G401 (cell line): ENCODE measurements at places on chromosomes 5 and 9.

GRCh38 chr5:111930905-111931461 is 174.0 kb upstream of the NREP start:
- DNase-seq = no peak

- no peak for DNase-seq
Measured at GRCh38 chr5:73596705-73597328, 29.2 kb upstream of the ARHGEF28 start.

- no peak for DNase-seq
Measured at GRCh38 chr5:179170606-179171005, 110.4 kb downstream of the ZNF354C start.

GRCh38 chr9:95505072-95505716 is 11.6 kb downstream of the PTCH1 start:
- no peak for DNase-seq

DNA sequence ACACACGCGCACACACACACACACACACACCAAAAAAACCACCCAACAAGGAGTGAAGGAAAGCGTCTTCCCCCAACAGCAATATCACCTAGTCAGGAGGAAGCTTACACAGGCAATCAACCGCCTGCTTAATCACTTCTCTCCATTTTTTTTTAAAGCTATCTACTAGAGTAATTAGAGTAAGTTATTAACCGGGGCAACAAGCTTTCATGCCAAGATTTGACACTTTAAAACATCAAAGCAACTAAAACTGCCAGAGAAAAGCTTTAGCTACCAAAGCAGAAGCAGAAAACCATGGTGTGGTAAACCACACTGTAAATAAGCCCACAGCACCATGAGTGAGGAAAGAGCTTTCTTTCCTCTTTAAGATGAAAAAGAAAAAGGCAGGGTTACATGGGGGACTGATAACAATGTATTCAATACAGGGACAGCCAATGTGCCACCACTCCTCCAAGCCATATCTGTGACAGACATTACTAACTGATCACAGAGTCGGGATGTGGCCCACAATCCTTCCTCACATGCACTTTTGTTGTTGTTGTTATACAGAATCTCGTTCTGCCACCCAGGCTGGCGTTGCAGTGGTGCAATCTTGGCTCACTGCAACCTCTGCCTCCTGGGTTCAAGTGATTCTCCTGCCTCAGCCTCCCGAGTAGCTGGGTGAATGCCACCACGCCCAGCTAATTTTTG is 282.1 kb downstream of the CRB2 start:
- no peak for DNase-seq

DNA sequence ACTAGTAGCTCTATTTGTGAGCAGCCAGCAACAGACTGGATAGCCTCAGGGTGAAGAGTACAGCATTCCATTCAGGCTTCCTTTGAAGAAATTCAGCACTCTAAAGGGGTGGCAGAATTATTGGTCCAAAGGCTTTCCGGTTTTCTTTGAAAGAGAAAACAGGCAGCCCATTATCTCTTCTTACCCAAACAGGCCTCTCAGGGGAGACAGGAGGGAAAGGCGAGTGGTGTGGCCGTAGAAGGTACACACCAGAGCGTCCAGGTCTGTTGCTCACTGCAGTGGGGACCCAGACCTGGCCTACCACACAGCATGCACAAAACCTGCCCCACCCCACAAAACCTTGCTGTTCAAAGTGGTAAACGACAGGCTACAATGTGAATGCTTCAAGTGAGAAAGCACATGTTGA is 83.3 kb downstream of the ZNF608 start:
- peak; percentile 61 for DNase-seq

GRCh38 chr5:10227379-10227778 is 22.3 kb downstream of the ATPSCKMT start:
- DNase-seq = no peak
